Stimulated activated CD4-positive, alpha-beta T cell treated with anti-CD3 and anti-CD28 coated beads, Interleukin-4, amount 100 ng/mL, for 4 hours (primary cell): ENCODE measurements at places on chromosomes 1 and 21.

DNA sequence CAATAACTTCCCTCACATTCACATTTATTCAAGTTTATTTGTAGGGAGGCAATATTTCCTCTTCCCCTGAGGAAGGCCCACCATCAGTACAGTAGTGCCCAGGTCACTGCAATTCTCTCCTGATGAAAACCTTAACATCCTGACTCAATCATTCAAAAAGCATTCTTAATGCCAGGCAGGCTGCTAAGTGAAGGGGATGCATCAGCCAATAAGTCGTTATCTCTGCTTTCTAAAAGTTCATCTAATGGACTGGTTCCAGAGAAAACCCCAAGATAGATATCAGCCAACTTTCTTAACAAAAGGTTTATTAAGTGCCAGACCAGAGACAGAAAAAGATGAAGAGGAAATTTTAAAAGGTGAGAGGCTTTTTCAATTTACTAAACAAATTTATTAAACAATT, 17.3 kb downstream of the OTUD7B start:
- DNase-seq, result no peak

- no peak for DNase-seq
Observed at GRCh38 chr1:26305667-26306289, 658 bp downstream of the UBXN11 start.

GRCh38 chr1:78102916-78103315, 57.1 kb downstream of the GIPC2 start:
- DNase-seq, result no peak

GRCh38 chr1:47660622-47661021, 222.8 kb downstream of the FOXD2 start:
- no peak for DNase-seq

- DNase-seq, result no peak
Observed at GRCh38 chr21:42523941-42524340, 10.3 kb downstream of the SLC37A1 start.

DNA sequence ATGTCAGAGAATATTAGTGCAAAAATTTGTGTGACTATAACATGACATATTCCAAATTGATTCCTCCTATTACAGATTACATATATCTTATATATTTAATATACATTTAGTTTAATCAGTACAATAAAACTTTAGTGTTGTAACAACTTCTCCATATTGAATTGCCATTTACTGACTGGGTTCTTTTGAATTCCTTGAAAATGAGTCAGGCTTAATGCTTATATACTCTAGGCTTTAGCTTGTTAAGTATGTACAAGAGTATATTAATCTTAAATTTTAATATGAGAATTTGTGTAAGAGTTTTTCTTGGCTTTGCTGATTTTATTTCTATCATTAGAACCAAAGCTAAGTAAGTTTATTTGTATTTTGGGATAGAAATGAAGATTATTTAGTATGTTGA, 40.3 kb downstream of the XPR1 start:
- DNase-seq, result no peak
